NCI-H774 (cell line): ENCODE measurements at places on chromosomes 13 and 19.
A peak's percentile ranks its signal among the peaks of the same experiment; 100 is the strongest.

- peak; percentile 32 for DNase-seq
These were observed 124.2 kb downstream of the ZIC5 start for GRCh38 chr13:99847318-99847750.

- DNase-seq: no peak
These were observed 46.3 kb downstream of the IRS2 start for GRCh38 chr13:109740121-109740520.

GRCh38 chr19:7010722-7011593, 10.3 kb downstream of the MBD3L2B start:
- DNase-seq: no peak

GRCh38 chr19:54047616-54048015, 16.1 kb downstream of the VSTM1 start:
- DNase-seq: no peak

DNA sequence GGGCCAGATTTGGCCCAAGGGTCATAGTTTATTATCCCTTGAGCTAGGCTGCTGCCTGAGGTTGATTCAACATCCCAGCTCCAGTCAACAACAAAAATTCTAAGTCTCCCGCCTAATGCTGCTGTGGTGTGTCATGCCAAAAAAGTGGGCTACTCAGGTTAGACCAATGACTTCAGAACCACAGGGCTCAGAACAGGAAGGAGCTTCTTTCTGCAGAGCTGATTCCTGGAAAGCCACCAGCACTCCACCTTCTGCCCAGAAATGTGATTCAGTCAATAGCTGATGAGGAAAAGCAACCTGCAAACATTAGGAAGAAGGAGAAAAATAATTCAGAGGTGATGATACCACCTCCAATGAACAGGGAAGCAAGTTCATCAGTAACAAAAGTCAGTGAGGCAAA, 56.1 kb upstream of the SERPINE3 start:
- DNase-seq: no peak

DNA sequence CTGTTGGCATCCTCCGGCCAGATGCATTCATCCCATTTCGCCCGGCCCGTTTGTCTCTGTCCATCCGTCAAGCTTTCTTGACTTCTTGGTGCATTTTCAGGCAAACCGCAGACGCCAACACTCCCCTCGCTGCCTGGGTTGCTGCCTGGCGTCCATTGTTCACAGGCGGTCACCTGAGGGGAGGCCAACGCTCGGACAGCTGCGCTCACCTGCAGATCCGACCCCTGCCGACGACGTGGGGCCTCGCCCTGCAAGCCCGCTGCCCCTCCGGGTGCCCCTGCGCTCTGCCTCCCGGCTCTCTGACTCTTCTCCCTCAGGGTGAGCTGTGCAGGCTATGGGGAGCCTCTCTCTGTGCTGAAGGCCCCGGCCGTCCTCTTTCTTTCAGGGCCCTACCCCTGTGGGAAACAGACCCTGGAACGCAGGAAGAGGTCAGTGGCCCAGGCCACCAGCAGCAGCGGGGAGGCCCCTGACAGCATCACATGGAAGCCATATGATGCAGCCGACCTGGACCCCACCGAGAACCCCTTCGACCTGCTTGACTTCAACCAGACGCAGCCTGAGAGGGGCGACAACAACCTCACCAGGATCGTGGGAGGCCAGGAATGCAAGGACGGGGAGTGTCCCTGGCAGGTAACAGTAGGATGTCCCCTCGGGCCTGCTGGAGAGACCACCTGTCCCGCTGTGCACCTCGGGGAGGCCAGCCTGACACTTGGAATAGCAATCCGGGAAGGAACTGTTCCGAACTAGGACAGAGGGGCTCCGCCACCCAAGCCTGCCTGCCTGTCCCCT, 14.8 kb upstream of the PROZ start:
- no peak for DNase-seq

GRCh38 chr13:39960191-39960590, 304.7 kb downstream of the COG6 start:
- no peak for DNase-seq

DNA sequence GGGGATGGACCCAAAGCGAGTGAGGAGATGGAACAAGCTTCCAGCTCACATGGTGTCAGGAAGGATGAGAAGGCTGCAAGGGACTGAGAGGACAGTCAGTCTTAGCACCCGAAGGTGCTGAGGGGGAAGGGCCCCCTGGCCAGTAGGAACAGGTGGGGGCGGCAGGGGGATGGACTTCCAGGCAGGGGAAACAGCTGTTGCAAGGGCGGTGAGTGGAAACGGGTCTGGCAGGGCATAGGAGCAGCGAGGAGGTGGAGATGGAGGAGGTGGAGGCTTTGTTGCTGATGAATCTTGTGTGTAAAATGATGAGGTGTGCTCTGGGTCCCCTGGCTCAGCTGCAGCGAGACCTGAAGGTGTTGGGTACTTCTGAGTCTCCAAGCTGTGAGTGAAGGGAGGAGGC, 1.2 kb downstream of the MAP1S start:
- no peak for DNase-seq

DNA sequence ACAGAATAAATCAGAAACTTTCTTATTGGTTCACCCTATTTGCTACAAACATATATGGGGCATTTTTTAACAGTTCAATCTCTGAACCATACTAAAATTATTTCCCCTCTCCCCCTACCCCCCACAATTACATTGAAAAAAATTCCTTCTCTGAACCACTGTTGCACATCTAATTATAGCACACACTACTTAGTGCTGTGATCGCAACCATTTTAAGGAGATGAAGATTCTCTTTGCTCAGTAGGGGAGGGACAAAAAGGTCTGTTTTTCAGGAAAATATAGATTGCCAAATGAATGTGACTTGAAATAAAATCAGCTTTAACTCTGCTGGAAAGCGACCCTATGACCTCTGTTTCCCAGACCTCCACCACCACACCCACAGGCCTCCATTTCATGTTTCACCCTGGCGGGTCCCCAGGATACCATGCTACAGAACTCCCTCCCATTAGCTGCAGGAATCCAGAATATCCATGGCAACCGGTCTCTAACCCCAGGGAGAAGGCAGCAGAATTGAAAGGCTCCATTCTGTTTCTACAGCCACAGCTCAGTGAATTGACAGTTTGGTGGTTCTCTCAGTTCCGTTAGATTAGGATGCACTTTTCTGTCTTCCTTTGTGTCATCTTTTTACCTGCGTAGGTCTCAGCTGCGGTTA, 286.3 kb downstream of the TBC1D4 start:
- DNase-seq: no peak

DNA sequence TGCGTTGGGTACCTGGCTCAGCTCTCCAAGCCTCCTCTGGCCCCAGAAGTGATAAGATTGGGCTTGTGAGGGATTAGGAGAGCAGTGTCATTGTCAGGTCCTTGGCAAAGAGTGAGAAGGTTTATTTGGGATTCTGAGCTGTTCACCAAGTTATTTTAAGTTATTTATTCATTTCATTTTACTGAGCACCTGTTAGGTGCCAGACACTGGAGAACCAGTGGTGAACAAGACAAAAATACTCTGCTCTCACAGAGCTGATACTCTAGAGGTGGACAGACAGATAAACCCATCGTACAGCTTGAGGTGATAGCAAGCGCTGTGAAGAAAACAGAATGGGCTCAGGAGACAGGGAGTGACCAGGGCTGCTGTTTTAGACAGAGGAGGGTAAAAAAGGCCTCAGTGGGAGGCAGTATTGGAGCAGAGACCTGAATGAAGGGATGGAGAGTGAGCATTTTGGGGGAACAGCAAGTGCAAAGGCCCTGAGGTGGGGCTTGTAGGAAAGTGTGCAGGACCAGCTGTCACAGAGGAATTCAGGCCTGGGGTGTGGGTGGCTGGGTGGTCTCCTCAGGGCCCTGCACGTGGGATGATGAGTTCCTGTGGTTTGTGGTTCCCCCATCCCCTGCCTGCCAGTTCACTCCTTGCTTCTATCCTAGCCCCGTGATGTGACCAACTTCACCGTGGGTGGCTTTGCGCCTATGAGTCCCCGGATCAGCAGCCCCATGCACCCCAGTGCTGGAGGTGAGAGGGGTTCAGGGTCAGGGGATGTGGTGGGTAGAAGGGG, 8.7 kb upstream of the TIMM50 start:
- no peak for DNase-seq

DNA sequence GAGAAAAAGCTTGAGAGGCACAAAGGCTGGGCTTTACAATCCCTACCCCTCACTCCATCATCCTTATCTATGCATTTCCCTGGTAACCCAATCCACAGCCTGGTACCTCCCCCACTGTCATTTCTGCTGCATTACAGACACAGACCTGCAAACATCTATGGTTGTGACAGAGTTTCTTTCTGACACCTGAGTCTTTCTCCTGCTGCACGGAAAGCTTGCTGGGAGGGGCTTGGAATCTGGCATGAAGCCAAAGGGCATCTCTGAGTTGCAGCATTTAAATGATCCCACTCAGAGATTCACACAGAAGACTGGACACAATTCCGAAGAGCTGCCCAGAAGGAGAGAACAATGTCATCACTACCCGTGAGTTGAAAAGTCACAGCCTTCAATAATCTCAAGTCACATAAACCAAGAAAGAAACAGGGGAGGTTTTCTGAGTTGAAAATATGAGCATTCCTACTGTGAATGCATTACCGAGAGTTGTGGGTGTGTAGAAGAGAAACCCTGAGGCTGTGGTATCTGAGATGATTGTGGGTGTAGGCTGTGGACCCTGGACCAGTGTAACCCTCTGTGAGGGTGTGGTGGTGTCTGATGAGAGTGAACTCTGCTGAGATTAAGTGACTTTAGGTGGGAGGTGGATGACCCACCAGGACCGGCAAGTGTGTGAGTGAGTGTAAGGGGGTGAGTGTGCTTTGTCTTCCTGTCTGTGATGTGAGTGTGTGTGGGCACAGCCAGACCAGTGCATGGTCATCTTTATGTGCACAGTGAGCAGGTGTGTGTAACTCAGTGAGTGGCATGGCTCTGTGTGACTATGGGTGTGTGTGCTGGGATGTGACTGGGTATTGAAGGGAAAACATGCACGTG, at the start of gene LGALS14:
TSS of gene LGALS14 (plus strand) at position 301 of the 864 bp plus-strand sequence. CDS start at position 349, 48 bp downstream.
- DNase-seq: no peak
